NCI-H1694 treated with DMSO at 0.1 percent for 48 hours (cell line): ENCODE measurements at places on chromosomes 2 and 18.

- no peak for DNase-seq
Measured at GRCh38 chr2:140498360-140498759, 1632.5 kb downstream of the LRP1B start.

- no peak for DNase-seq
Measured at GRCh38 chr2:151650456-151650855, 83.8 kb downstream of the NEB start.

DNA sequence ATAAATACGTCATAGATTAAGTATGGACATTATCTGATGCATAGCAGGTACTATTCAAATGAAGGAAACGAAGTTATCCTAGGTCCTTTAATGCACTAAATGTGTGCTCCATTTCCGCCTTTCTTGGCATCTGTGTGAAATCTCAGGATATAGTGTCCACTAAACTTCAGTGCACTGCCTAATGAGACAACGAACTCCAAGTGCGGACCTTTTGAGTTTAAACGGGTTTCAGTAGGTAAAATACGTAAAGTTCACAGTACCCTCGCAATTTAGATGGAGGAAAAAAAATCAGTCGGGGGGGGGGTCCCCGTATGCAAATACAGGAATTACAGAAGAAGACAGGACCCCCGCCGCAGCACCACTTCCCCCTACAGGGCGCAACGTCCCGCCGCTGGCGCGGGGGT is 729 bp upstream of the REL start:
- no peak for DNase-seq

DNA sequence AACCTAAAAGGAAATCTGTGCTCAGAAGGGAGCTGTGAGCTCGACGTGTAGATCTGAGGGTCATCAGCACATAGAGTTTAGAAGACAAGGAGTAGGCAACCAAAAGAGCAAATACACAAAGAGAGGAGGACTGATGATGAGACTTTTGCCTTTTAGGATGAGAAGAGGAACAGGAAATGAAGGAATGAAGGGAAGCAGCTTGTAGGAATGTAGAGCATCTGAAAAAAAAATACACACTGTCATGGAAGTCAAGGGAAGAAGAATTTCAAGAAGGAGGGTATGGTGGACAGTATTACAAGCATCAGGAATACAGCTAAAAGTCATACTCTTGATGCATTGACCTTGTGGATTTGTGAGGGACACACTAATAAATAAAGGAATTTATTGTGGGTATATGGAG is 21.9 kb downstream of the CDK15 start:
- no peak for DNase-seq

DNA sequence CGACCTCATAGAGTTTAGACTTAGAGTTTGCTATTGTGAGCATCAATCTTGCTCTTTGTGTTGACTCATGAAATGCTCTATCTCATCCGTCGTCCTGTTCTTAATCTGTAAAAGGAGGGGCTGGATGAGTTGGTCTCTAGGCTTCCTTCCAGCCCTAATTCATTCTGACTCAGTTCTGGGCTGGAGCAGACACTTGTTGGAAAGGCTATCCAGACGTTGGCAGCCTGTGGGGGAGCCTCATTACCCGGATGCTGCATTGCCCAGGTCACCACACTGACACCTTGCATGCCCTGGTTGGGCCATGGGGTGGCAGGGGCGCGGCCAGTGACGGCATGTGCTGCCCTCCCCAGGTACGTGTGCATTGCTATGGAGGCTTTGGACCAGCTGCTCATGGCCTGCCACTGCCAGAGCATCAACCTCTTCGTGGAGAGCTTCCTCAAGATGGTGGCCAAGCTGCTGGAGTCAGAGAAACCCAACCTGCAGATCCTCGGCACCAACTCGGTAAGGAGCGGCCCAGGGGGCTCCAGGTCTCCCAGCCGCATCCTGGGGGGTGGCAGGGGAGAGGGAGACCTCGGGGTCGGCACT is 61.5 kb downstream of the EFR3B start:
- DNase-seq, result no peak
